GM23248 (cell line): ENCODE measurements at places on chromosomes 6 and 20. TPM values are rescaled to one million over a fixed set of nuclear protein-coding genes. Genes with fewer than 3 reads are reported as not detected.

DNA sequence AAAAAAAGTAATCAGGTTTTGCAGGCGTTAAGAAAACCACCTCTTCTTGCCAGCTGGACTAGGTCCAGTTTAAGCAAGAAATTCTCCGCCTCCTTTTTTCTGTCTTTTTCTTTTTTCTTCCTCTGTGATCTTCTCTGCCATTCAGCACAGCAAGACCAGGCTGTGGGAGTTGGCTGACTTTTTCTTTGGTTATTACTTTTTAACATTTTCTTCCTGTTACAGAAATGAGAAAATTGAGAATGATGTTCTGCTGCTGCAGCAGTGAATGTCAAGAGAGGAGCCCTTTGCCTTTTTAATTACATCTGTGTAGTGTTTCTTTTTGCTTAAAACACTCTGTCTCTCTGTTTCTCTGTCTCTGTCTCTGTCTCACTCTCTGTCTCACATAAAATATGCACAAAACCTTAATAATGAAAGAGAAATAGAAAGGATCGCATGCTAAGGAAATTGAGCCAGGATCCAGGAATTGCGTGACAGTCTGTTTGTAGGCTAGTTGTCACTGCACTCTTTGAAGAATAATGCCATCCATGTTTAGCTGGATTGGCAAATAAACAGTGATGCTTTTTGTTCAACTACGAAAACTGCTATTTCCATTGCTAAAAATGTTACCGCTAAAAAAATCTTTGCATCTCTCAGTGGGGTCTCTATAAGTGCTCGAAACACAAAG lies 103.2 kb upstream of the SUPT3H start:
- peak overlapping the region; percentile 57 for H3K4me3 ChIP-seq
- H3K36me3 ChIP-seq: no peaks in the 10 kb centered on the region
- peak; percentile 65 for DNase-seq
- H3K27me3 ChIP-seq: no peaks in the 10 kb centered on the region
- peaks cover 65% of the 10 kb centered on the region for H3K4me1 ChIP-seq
- H3K27ac ChIP-seq: peak overlapping the region; percentile 94

DNA sequence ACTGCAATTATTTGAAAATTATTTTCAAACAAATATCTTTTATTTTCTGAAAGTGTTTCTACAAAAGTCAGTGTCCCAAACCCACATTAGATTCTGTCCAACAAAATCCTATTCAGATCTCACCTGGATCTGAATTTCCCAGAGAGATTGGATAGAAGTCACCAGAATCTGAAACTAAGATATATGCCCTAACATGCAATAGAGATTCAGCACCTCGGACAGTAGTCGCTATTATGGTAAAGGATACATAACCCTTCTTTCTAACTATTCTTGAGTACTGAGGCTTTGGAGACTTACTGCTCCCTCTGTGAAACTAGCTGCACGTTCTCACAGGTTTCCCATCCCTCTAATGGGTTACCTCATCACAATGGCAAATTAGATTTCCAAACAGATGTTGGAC lies 151.4 kb downstream of the ID4 start:
- peak; percentile 52 for DNase-seq
- H3K4me3 ChIP-seq: no peak overlapping the region
- H3K4me1 ChIP-seq: no peaks in the 10 kb centered on the region
- no peak overlapping the region for H3K27ac ChIP-seq

DNA sequence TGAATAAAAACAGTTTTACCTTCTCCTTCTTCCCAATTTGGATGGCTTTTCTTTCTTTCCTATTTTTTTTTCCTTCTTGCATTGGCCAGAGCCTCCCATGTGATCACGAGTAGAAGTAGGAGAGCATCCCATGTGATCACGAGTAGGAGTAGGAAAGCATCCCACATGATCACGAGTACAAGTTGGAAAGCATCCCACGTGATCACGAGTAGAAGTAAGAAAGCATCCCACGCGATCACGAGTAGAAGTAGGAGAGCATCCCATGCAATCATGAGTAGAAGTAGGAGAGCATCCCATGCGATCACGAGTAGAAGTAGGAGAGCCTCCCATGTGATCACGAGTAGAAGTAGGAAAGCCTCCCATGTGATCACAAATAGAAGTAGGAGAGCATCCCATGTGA lies 218.6 kb downstream of the DLL1 start:
- H3K4me1 ChIP-seq: no peaks in the 10 kb centered on the region
- DNase-seq: no peak
- H3K36me3 ChIP-seq: no peaks in the 10 kb centered on the region
- H3K27ac ChIP-seq: no peak overlapping the region
- H3K27me3 ChIP-seq: no peaks in the 10 kb centered on the region
- H3K4me3 ChIP-seq: no peak overlapping the region

DNA sequence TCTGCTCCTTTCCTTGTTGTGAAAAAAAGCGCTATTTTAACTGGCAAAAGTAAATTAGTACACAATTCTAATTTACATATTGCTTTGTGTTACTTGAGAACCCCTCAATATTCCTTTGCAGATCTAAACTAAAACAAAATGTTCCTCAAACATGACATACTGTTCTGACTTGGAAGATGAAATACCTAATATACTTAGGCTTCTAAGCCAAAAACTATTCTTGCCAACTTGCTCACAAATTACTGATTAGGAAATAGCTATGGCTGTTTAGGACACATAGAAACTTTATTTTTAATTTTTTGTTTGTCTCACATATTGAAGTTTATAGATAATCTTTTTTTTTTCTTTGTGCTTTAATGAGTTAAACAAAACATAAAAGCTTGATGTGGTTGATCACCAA lies 542.2 kb downstream of the GRIK2 start:
- no peak overlapping the region for H3K27ac ChIP-seq
- H3K36me3 ChIP-seq: no peaks in the 10 kb centered on the region
- H3K4me1 ChIP-seq: no peaks in the 10 kb centered on the region
- DNase-seq: no peak

- no peak overlapping the region for H3K4me3 ChIP-seq
- no peaks in the 10 kb centered on the region for H3K36me3 ChIP-seq
- DNase-seq: no peak
- no peak overlapping the region for H3K27ac ChIP-seq
- H3K4me1 ChIP-seq: no peaks in the 10 kb centered on the region
Observed at GRCh38 chr6:40349901-40350746, 237.0 kb downstream of the LRFN2 start.

DNA sequence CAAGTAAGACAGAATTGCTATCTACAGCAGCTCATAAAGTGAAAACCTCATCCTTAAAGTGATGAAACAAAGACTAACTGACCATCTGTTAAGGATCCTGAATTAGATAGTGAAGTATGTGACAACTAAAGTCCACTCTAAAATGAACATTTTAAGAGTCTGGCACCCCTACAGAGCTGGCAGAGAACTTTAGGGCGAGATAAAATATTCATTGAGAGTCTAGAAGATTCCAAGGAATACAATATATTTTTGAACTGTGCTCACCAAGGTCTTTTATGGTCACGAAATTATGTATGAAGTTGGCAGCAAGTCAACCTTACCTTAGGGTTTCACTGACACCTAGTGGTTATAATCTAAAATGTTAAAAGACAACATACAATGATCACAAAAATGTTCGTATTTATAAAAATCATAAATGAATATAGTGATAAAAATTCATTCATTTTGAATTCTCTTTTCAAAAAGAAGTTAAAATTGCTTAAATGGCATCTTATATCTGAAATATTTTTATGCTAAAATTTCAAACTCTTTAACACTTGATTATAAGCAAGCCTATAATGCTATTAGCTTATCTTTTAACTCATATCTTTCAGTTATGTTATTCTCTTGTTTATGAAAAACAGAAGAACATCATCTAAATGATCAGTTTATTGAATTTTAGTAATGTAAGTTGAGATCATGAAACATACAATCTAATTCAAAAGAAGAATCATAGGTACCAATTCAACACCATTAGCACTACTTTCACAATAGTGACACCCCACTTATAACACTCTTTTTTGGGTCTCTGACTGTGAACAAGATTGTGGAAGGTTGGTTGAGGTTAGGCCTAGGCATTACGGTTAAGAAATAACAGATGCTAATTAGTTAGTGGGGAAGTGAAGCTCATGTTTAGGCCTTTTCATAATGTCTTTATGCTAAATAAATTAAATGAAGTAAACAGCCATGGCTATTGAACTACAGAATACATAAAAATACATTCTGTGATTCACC lies 27.5 kb downstream of the RSPH3 start:
- H3K27me3 ChIP-seq: no peaks in the 10 kb centered on the region
- peaks cover 13% of the 10 kb centered on the region for H3K36me3 ChIP-seq
- no peak overlapping the region for H3K27ac ChIP-seq

HLA-DRB5 gene
- total RNA-seq: not detected in 2 replicates

MRAP2 gene
- 0.89 and 1.3 TPM in 2 replicates for total RNA-seq
